Mononuclear cell (primary cell): ENCODE measurements at places on chromosomes 5 and 9. TPM values are rescaled to one million over a fixed set of nuclear protein-coding genes. Genes with fewer than 3 reads are reported as not detected.

NR5A1 gene
- total RNA-seq: not detected

OCLN gene
- 0.10 TPM for total RNA-seq

PAXX gene
- 23.6 TPM for total RNA-seq

OGN gene
- total RNA-seq: 0.21 TPM

IFNK gene
- total RNA-seq: not detected

KCNMB1 gene
- total RNA-seq: 1.8 TPM

MOB3B gene
- total RNA-seq: 1.4 TPM

PCDHB8 gene
- not detected for total RNA-seq

CLK4 gene
- 92.1 TPM for total RNA-seq

IL31RA gene
- total RNA-seq: 1.8 TPM

NELFB gene
- 20.9 TPM for total RNA-seq

RGMB gene
- total RNA-seq: 21.3 TPM

ANKRD34B gene
- total RNA-seq: 0.10 TPM

NMUR2 gene
- total RNA-seq: not detected

CSF1R gene
- 5.2 TPM for total RNA-seq

CATSPER3 gene
- 0.10 TPM for total RNA-seq

ENTREP1 gene
- total RNA-seq: not detected

SPINK7 gene
- not detected for total RNA-seq

MUSK gene
- not detected for total RNA-seq

CACFD1 gene
- 2.3 TPM for total RNA-seq

CDC14B gene
- 7.6 TPM for total RNA-seq

SEMA5A gene
- 0.84 TPM for total RNA-seq

PRR16 gene
- 0.63 TPM for total RNA-seq

EIF4EBP3 gene
- 4.0 TPM for total RNA-seq

OR1J2 gene
- total RNA-seq: not detected

SLC36A2 gene
- total RNA-seq: not detected

ARL15 gene
- 30.3 TPM for total RNA-seq

AIF1L gene
- total RNA-seq: 0.10 TPM

AUH gene
- total RNA-seq: 17.2 TPM

P4HA2 gene
- 0.31 TPM for total RNA-seq

GIN1 gene
- total RNA-seq: 4.7 TPM

UBAP1 gene
- 79.0 TPM for total RNA-seq

DMRT2 gene
- not detected for total RNA-seq

NLN gene
- 3.3 TPM for total RNA-seq

ANKH gene
- total RNA-seq: 35.7 TPM

AFAP1L1 gene
- under 0.01 TPM for total RNA-seq

RUSC2 gene
- 7.3 TPM for total RNA-seq
